Liver (tissue), 10 donors: ENCODE measurements at places on chromosomes 1 and 21.
A peak's percentile ranks its signal among the peaks of the same experiment; 100 is the strongest.

DNA sequence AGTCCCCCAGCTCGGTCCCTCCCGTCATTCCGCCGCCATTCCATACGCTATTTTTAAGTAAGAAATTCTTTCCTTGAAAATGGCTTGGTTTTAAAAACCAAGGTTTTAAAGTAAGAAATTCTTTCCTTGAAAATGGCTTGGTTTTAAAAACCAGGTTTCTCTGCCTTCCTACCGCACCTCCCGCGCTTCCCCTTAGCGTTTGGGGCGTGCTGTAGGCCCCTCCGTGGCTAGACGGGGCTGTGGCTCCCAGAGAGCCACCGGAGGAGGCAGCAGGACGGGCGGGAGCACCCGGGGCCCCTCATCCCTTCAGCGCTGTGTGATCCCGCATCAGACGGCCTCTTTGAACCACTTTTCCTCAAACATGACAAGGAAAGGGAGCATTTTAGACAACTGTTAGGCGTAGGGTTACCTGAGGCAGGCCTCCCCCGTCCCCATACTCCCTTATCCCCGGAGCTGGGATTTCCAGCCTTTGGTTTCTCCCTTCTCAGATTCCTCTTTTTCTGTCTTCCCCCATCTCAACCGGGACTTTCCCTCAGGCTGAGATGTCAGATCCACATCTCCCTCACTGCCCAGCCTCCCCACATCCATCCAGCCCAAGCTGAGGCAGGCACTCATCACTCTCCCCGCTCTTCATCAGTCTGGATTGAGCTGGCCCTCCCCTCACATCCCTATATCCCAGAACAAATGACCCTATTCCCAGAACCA lies 541 bp upstream of the CD58 start:
- DNase-seq: no peak

DNA sequence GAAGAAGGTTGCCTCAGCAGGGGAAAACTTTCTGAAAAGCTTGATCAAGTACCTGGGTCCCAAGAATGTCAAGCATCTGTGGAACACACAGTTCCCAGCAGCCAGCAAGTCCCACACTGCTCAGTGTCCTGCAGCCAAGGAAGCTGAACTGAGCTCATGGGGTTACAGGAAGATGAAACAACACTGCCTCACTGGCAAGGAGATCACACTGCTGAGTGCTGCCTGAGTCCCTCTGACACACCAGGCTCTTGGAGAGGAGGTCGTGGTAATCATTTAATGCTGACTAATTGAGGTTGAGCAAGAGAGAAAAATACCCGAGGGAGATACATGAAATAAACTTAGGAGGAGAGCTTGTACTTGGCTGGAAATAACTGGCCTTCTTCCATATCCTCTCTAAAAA lies 75.2 kb downstream of the MPZL1 start:
- DNase-seq: no peak

- DNase-seq: no peak
Measured at GRCh38 chr1:22105611-22106207, 37.2 kb downstream of the WNT4 start.

GRCh38 chr1:232880354-232880753 lies 70.1 kb upstream of the NTPCR start:
- DNase-seq: no peak

- no peak for DNase-seq
Measured at GRCh38 chr1:244361764-244362473, 89.8 kb downstream of the ADSS2 start.

DNA sequence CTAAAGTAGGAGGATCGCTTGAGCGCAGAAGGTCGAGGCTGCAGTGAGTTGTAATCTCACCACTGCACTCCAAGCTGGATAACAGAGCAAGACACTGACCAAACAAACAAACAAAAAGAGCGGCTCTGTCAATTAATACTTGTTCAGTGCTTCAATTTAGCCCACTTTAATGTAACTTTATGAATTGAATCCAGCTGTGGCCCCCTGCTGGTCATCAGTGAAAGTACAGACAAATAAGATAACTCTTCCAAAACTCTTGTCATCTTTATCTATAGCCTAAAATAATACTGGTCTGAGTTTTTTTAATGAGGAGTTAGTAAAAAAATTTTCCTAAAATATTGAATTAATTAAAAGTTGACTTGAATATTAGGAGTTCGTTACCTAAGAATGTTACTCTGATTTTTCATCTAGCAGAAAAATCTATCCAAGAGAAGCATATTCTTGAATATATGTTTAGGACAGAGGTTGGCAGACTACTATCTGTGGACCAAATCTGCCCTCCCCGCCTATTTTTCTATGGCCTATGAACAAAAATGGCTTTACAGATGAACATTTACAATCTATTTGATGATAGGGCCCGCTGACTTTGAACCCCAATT lies 26.1 kb downstream of the ATP5PF start:
- no peak for DNase-seq

- no peak for DNase-seq
Measured at GRCh38 chr1:183467687-183468086, 4.6 kb upstream of the SMG7 start.

GRCh38 chr1:202959276-202959620 lies 1.1 kb upstream of the ADIPOR1 start:
- DNase-seq: no peak

DNA sequence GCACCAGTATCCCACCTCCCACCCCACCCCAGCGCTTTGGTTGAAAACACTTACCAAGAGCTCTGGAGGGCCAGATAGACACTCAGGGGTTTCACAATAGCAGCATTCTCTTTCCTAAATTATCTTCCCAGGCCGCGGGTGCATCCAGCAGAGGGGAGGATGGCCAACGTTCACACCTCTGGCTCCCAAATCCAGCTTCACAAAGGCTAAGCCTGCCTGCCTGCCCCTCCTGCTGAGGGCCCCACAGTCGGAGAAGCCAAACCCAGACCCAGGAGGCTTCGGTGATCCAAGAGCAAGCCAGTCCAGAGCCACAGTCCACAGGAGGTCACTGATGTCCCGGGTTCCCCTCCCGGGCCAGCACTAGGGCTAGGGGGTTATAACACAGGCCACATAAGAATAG lies 231.9 kb downstream of the TRABD2B start:
- DNase-seq: no peak

DNA sequence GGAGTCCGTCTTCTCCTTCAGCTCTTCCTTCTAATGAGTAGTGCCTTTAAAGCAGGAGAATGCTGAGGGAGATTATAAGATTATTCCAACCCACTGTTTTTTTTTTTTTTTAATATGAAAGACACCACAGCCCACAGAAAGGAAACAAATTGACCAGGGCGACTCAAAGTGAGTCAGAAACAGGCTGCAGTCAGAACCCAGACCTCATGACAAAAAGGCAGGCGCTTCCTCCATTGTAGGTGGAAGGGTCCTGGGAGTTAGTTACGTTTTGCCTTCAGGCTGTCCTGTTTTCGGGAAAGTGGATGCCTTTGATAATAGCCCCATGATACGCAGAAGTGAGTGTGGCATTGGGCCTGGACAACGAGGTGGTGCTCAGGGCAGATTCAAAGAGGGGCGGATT lies 21.0 kb downstream of the PLXNA2 start:
- DNase-seq: no peak

GRCh38 chr1:160371756-160372155 lies 4.9 kb downstream of the NHLH1 start:
- peak; percentile 3 for DNase-seq

GRCh38 chr1:219278288-219278687 lies 104.6 kb downstream of the LYPLAL1 start:
- no peak for DNase-seq

GRCh38 chr1:204711947-204712701 lies 26.6 kb upstream of the LRRN2 start:
- DNase-seq: no peak

GRCh38 chr1:56527548-56528302 lies 51.6 kb downstream of the PLPP3 start:
- DNase-seq: no peak

DNA sequence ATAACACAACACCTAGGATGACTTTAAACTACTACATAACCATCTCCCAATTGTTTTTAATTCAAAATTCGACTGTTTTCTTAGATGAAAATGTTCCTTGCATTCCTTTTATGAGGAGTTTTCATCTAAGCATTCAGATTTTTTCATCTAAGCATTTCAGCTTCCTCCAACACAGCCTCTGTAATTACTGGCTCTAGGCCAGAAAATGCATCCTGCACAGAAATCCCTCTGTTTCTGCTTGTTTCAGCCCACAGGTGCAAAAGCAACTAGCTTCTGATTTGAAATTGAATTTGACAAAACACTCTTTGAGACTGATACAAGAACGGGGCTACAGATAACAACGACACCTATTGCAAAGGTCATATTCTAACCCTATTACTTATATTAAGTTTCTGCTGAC lies 90.4 kb downstream of the RGS21 start:
- no peak for DNase-seq

- no peak for DNase-seq
Measured at GRCh38 chr1:231985296-231986023, 358.9 kb downstream of the DISC1 start.

DNA sequence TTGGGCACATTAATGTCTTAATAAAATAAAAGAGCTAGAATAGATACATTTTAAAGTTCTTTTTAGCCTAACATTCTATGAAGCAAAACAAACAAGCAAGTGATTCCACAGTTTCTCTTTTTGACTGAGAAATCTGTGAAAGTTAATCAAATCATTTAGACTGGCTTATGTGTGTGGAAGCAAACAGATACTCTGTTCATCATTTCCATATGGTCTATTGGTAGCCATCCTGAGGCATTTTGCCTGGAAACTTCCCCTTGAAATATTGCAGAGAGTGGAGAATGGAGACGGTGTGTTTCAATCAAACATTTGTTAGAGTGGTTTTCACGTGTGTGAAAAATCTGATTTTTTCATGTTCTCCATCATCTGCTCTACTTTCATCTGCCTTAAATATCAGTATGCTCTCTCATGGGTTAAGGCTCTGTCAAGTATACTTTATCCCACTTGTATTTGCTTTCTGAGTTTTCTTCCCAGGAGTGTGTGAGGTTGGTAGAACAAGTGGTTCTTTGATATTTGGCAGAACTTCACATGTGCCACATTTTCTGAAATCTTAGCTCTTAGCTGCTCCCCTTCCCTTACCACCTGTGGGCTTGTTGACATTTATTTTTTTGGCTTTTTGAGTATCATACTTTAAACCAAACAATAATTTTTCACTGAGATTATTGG lies 139.1 kb upstream of the PTGFR start:
- DNase-seq: no peak

DNA sequence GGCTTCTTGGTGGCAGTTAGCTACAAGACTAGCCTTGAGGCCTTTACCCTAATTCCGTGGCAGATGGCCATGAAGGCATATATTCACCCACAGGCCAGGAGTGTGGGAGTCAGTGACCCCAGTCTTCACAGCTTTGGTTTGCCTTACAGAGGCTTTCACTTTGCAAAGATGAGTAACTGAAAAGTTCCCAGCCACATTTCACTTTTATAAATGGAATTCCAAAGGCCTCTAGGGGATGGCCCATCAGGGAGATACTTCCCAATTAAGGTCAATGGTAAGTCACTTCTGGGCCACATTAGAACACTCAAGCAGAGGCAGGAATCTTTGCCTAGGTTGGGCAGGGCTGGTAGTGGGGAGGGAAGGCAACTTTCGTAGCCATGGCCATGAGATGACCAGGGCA lies 13.1 kb upstream of the HEYL start:
- no peak for DNase-seq

- DNase-seq: no peak
Measured at GRCh38 chr1:188761226-188761625, 1716.4 kb downstream of the BRINP3 start.

DNA sequence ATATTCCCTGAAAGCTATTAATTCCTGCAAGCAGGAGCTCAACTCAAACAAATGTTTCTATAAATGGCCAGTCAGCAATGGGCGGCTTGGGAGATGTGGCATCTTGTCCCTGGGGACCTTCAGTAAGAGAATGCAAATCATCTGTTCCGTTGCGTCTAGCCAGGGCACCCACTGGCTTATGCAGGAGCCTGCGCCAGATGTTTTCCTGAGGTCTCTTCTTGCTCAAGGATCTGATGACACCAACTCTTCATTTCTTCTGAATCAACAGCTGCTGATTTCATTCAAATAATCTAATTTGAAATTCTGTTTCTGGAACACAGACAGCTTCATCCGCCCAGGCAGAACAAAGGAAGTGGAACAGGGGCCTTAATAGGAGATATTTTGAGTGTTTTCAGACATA lies 70.0 kb upstream of the AJAP1 start:
- no peak for DNase-seq

GRCh38 chr1:194024659-194025058 lies 838.2 kb upstream of the B3GALT2 start:
- DNase-seq: no peak

DNA sequence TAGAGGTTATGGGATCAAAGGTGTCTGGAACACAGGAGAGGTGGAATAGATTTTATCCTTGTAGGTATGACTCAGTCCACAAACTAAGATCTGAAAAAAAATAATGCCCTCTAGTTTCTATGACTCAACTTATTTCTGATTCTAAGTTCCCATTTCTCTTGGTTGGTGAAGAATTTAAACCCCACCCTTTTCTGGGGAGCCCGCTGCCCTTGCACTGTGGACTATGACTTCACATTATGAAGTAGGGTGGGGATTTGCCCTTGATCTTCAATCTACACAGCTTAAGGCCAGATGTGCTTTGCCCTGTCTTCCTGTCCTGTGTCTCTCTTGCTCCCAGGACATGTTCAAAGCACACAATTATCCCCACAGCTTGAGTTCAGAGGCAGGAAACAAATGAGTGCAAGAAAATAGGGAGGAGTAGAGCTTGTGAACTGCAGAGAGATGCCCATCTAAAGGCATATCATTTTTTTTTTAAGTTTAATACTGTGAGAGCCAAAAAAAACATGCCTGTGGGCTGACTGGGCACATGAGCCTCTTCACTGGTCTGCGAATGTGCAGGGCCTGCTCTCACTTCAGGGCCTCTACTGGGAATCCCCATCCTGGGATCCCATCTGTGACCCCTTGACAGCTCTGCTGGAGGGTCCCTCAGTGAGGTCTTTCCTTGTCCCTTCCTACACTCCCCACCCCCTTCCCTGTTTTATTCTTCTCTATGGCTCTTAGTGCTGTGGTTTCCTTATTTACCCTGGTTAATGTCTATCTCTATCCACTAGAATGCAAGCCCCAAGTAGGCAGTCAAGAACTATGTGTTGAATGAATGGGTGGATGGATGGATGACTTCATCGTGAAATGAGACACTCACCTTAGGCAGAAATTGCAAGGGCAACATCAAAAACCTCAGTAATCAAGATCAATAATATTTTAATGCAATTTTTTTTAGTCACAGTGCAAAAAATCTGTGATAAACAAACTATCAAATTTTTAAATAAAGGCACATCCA lies 61.5 kb downstream of the CD58 start:
- no peak for DNase-seq

GRCh38 chr1:223628233-223629125 lies 37.0 kb downstream of the CAPN8 start:
- DNase-seq: peak; percentile 63

DNA sequence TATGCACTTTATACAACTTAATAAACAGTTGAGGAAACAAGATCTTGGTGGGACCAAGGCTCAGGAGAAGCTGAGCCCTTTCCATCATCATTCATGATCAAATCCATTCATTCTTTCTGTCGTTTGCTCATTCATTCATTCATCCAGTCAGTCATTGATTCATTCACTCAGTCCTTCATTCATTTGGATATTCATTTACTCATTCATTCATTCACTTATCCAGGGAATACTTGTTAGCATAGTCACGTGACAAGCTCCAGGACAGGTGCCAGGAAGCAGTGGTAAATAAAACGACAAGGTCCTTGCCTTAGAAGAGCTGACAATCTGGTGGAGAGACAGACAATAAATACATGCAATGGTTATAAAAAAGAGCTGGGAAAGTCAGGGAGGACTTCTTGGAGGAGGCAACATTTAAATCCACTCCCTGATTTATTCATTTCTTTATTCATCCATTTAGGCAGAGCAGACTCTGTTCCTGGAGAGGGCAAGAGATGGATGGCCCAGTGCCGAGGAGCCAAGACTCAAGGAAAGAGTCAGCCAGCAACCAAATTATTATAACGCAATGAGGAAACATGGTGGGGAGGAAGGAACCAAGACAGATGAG lies 74.1 kb upstream of the CASZ1 start:
- DNase-seq: no peak
